ENCODE measurements at places on chromosomes 4 and X.
A peak's percentile ranks its signal among the peaks of the same experiment; 100 is the strongest.

DNA sequence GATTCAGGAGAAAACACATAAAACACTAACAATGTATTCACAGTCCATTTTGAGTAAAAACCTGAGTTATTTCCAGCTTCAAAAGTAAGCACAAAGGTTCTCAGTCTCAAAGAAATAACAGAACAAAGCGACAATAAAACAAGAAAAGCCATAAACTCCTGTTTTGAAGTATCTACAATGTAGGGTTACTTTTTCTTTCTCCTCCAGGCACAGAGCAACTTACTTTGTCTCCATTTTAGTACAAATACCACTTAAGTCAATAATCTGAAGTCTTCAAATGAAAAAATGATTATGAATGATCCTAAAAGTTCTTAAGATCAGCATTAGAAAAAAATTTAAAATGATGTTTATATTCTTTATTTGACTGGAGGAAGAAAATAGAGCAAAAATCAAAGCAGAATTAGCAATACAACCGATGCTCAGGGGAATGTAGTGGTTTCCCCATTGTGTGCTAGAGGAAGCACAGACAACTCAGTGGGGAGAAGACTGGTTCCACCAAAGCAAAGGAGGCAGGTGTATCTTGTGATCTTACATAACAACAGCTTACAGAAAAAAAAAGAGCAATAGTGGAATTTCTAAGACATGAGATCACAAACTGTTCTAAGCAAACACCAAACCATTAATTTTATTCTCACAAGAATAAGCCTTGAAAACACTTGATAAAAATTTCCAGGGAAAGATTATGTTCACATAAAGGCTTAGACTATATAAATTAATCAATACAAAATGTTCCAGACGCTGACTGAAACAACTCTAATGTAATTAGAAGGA is 35.1 kb downstream of the EPHA5 start:
- DNase-seq: no peak

DNA sequence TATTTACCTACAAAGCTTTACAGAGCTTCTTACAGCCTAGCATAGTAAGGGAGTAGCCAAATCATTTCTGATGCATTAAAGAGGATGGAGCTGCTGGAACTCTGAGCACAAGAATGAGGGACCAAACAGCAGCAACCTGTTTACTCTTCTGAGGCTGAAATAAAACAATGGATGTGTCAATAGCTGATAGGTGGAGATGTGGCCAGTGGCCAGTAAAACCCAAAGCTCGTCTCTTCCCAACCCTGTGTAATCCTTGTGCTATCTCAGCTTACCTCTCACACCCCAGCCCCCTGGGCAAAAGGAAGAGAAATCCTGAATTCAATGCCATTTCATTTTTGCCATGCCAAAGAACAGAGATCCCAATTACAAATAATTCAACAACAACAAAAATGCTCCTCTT is 446.7 kb upstream of the SMIM31 start:
- no peak for DNase-seq

GRCh38 chrX:11530621-11531020 is 135.1 kb downstream of the ARHGAP6 start:
- DNase-seq: no peak

- DNase-seq: no peak
Measured at GRCh38 chrX:145213504-145213903, 33.8 kb upstream of the SPANXN1 start.

- peak; percentile 30 for DNase-seq
Measured at GRCh38 chr4:153522802-153523094, 56.6 kb downstream of the TMEM131L start.

GRCh38 chr4:94714365-94715160 is 43.2 kb upstream of the BMPR1B start:
- DNase-seq: no peak

- DNase-seq: no peak
Measured at GRCh38 chr4:128427832-128428366, 140.3 kb upstream of the PGRMC2 start.

- no peak for DNase-seq
Measured at GRCh38 chr4:74316397-74316796, 8.1 kb downstream of the EPGN start.

DNA sequence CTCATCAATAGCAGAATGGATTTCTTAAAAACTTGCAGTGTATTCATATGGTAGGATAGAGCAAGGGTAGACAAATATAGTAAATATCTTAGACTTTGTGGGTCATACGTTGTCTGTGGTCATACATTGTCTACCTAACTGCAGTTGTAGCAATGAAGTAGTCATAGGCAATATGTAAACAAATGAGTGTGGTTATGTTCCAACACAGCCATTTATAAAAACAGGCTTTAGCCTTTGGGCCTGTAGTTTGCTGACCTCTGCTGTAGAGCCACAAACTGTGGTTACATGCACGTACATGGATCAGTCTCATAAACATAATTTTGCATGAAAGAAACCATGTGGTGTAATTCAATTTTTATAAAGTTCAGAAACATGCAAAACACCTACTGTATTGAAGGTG is 98.9 kb downstream of the LARP1B start:
- no peak for DNase-seq

- no peak for DNase-seq
Measured at GRCh38 chrX:29634516-29634915, 580.8 kb upstream of the MAGEB2 start.

DNA sequence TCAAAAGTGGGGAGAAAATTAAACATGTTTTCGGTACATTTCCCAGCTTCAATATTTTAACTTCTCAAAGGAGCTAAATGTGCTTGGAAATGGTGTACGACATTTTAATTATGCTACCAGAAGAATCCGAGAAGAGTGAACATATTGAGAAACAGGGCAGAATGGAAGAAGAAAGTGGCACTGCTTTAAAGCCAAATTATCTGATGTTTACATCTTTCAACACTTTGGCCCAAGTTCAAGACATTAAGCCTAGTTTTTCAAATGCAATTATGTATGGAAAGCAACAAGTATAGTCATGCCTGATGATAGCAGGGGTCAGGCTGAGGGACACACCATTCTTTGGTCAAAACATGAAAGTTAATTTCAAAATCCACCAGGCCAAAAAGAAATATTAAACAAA is 577.9 kb upstream of the ZFP42 start:
- DNase-seq: no peak

DNA sequence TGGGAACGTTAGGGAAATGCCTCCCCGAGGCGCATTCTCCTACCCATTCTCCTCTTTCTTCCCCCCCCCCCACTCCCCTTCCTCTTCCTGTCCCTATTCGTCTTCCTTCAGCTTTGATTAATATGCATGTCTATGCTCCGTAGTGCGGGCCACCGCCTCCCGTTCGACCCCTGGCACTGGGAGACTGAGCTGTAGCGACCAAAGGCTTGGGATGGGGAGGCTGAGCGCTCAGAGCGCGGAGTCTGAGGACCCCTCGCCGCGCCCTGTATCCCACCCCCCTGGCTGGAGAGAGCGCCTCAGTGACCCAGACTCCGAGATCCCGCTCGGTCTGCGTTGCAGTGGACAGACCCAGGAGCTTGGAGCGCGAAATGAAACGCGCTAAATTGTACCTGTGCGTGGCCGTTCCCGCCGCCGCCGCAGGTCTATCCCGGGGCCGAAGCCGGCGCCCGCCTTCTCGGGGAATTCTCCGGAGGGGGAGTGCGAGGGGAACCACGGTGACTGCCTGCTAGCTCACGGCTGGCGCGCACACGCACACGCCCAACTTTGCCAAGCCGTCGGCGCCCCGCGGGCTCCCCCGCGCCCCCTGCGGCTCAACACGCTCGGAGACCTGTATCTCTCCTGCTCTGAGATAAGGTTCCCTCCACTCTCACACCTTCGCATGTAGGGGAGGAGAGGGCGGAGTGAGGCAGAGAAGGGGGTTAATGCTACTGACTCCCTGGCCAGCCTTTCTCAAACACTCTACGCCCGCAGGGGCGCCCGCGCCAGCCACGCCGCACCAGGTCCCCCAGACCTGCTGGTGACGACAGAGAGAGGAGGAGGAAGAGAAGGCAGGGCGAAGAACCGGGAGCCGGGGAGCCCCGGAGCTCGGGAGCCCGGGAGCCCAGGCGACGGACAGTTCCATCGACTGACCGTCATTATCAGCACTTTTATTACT is 1.5 kb upstream of the PTCHD1 start:
- DNase-seq: no peak

GRCh38 chr4:55866973-55867574 is 13.6 kb downstream of the EXOC1 start:
- no peak for DNase-seq

DNA sequence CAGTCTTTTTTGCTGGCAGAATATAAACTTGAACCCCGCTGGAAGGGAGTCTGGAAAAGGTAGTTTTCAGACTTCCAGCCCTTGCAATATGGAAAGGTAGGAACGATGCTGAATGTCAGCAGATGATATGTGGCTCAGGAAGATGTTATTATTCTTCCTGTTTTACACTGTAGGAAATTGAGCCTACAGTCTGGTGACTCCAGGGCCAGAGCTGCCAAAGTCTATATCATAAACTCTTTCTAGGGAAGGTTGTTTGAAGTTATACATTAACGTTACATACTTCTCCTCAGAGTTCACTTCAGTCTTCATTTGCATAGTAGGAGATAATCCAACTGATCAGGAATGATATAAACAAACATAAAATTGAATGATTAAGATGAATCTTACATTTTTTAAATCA is 141.3 kb downstream of the FAT4 start:
- no peak for DNase-seq

DNA sequence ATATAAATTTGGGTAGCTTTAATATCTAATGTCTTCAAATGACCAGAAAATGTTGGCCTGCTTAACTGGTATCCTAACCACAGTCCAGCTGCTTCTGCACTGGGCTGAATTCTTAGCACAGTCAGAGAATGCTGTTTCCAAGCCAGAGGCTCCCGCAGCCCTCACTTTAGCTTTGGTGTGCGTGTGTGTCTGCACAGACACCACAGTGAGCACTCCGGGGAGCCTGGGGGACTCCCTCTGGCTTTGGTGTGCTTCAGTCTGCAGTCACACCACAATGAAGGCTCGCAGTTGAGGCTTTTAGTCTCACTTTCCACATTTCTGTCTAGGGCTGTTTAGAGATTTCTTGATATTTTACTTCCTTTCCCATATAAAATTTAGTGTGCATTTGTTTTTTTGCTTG is 53.6 kb downstream of the APOO start:
- no peak for DNase-seq

DNA sequence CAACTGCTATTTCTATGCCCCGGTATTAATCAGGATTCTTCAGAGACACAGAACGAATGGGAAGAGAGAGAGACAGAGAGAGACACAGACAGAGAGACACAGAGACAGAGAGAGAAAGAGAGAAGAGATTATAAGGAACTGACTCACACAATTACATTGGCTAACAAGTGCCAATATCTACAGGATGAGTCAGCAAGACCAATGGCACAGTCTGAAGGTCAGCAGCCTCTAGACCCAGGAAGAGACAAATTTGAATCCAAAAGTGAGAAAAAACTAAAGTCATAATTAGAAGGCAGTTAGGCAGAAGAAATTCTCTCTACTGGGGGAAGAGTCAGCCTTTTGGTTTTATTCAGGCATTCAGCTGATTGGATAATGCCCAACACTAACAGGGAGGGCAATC is 187.3 kb downstream of the MAB21L2 start:
- no peak for DNase-seq

DNA sequence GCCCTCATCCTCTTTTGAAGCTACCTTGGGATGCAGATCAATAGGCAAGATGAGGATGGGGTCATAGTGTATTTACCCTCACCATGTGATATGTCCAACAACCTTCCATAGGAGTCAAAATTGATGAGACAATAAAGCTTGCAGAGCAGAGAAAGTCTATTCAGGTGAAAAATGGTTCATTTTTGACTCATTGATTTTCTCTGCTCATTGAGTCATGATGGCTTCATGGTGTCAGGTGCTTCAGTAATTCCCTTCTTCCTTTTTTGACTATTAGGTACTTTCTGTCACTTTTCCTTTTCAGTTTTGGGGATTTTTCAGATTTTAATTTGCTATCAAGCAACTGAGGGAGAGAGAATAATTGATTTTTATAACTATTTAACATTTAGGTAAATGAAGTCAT is 55.9 kb upstream of the IL2 start:
- DNase-seq: no peak

GRCh38 chr4:26223155-26223554 is 97.7 kb upstream of the RBPJ start:
- DNase-seq: no peak

DNA sequence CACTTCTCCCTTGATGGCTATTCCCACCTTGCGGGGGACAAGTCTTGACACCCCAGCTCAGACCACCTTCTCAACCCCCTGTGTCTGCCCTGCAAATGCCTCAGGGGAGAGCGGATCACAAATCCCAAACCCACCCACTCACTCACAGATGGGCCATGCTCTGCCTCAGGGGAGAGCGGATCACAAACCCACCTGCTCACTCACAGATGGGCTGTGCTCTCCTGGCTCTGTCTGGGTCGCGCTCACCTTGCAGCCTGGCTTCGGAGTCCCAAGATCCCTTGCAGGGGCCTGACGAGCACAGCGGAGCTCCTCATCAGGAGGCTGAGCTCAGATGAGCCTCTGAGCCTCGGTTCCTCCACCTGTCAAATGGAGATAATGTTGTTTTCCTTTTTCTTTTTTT is 38.6 kb downstream of the HTRA3 start:
- no peak for DNase-seq

- DNase-seq: no peak
Measured at GRCh38 chr4:2728221-2728620, 27.9 kb downstream of the TNIP2 start.

- no peak for DNase-seq
Measured at GRCh38 chrX:68254738-68255645, 178.3 kb downstream of the OPHN1 start.

- DNase-seq: no peak
Measured at GRCh38 chrX:20352935-20353336, 86.2 kb upstream of the RPS6KA3 start.

DNA sequence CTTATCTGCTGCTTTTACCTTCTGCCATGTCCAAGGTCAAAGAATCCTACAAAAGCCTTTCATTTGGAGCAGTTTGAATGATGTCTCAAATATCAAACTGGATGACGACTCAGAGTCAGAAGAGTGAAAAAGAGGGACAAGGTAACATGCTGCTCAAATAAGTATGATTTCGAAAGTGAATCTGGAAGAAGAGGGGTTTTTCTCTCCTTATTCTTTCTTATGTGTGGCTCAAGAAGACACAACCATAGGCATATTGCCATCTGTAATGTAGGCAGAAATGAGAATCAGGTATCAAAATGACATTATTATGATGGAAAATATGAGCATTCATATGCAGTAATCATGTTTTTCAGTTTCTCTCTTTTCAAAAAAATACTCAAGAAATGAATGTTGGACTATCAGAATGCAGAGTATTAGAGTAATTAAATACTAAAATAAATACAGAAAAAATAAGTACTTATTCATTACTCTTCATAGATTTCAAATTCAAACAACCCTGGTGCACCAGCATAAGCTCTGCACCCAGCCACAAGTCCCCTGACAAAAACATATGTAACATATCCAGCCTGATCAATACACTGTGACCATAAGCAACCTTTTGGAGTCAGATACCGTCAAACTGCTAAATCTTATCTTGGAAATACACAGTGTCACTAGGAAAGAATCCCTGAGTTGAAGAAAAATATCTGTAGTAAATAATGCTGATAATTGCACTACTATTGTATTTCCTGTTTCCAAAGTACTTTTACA is 468.6 kb downstream of the INPP4B start:
- no peak for DNase-seq

Measured in stimulated activated CD4-positive, alpha-beta T cell treated with anti-CD3 and anti-CD28 coated beads, Interleukin-15, amount 100 ng/mL, for 48 hours (primary cell).